ENCODE measurements at places on chromosomes 16 and 17.

DNA sequence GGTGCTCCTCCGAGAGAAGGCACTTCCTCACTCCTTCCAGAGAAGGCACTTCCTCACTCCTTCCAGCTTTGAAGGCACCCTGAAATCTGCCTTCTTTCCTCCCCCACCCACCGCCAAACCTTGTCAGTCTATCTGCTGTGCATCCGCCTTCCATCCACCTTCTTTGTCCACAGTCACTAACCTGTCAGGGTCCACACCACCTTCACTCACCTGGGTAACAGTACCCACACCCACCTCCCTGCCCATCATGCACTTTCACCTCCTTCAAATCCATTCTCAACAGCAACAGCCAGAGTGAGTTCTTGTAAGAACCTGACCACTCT lies 5.2 kb downstream of the CCDC102A start:
- no peak for DNase-seq

DNA sequence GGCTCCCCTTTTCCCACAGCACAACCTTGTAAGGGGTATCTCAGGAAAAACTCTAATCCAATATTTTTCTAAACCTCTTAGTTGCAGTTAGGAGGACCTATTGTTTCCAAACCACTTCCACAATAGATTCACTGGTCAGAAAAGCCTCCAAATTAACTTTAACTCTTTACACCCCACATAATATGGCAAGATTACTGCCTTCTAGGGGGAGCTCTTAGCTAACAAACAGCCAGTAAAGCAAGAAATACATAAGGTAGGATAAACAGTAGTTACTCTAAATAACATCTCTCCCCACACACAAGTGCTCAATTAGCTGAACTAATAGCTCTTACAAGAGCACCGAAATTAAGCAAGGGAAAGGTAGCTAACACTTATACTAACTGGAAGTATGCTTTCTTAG lies 192.1 kb upstream of the KIF2B start:
- DNase-seq, result no peak

GRCh38 chr17:73389411-73389810 lies 77.6 kb upstream of the CDC42EP4 start:
- DNase-seq, result no peak

GRCh38 chr17:60161598-60162330 lies 12.0 kb downstream of the CA4 start:
- DNase-seq, result no peak

DNA sequence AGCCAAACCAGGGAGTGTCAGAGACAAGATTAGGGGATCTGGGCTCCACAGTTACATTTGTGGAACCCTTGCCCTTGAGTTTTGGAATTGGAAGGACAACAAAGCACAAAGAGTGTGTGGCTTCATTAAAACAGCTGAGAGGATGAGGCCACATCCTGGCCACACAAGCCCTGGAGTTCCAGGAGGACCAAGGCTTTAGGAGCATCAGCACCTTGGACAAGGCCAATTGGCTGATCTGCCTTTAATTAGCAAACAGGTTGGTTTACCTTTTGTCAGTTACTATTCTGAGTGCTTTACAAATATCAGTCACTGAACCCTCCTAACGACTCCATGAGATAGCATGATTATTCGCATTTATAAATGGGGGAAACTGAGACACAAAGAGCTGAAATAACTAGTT lies 54.7 kb downstream of the SLC6A2 start:
- no peak for DNase-seq

DNA sequence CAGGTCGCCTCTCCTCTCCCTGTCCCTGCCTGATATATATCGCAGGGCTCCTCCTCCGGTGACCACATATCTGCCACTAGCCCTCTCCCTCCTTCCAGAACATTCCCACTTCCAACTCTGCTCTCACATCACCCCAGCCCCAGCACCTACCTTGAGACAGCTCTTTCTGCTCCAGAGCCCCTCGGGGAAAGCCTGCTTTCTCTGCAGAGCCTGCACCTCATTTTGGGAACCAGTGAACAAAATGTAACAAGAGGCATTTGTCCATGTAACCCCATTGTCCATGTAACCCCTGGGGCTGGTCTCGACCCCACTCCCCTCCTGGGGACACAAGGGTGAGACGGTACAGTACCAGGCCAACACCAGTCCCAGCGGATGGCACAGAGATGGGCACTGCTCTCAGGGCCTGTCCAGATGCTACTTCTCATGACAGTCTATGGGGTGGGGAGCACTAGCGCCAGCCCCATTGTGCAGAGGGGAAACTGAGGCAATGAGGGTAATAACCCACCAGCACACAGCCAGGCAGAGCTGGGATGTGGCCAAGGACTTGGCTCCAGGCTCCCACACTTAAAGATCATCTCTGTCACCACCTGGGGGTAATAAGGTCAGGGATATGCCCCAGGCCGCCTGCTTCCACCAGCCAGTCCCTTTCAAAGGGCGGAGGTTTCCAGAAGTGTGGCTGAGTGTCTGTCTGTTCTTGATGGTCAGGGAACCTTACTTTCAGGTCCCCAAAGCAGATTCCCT lies 42.9 kb downstream of the TBC1D16 start:
- no peak for DNase-seq

DNA sequence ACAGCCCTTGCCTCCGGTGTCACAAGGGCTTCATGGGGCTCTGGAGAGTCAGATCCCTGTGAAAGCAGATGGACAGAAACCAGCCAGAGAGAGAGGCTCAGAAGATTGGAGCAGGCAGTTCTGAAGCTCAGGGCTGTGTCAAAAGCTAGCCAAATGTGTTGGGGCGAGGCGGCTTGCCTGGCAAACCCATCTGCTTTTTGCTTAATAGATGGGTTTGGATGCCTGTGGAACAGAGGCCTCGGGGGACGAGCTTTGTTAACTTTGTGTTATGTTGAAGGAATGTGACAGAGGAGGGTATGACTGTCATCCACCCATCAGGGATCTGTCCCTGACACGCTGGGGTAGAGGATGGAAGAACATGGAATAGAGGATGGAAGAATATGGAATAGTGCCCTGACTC lies 21.0 kb upstream of the SLC12A3 start:
- no peak for DNase-seq

DNA sequence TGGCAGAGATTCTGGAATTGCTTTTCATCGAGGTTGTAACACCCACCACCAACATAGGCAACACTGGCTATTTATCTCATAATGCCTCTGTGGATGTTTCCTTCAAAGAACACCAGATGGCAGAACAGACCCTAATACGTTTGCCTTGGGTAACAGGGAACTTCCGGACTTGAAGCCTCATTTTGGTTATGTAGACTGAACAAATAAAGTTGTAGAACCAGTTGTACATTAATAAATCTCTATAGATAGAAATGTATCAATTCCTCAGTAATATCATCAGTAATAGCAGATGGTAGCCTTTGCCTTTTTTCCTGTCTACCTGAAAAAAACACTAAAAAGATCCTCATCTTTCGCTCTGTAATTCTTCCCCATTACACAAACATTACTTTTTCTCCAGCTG lies 25.9 kb upstream of the APOH start:
- DNase-seq, result peak; percentile 26

GRCh38 chr17:61404913-61405685 lies 5.5 kb downstream of the TBX2 start:
- DNase-seq, result no peak

DNA sequence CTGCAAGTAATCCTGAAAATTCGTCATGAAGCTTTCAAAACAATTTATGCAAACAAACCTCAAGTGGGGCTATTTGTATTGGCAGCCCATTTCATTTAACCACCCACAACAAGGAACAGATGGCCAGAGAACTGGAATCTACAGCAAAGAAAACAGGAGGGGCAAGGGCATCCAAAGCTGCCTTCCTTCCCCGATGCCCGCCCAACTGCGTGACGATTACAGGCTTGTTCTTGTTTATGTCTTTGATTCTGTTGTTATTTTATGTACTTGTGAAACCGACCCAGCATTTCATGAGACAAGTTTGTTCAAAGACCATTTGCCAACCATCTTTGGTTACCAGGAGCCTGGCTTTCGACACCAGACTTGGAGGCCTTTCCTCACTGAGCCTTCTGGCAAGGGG lies 59.1 kb upstream of the IRX6 start:
- DNase-seq, result no peak

- DNase-seq, result peak; percentile 60
Observed at GRCh38 chr17:78708510-78708973, 73.5 kb downstream of the CYTH1 start.

DNA sequence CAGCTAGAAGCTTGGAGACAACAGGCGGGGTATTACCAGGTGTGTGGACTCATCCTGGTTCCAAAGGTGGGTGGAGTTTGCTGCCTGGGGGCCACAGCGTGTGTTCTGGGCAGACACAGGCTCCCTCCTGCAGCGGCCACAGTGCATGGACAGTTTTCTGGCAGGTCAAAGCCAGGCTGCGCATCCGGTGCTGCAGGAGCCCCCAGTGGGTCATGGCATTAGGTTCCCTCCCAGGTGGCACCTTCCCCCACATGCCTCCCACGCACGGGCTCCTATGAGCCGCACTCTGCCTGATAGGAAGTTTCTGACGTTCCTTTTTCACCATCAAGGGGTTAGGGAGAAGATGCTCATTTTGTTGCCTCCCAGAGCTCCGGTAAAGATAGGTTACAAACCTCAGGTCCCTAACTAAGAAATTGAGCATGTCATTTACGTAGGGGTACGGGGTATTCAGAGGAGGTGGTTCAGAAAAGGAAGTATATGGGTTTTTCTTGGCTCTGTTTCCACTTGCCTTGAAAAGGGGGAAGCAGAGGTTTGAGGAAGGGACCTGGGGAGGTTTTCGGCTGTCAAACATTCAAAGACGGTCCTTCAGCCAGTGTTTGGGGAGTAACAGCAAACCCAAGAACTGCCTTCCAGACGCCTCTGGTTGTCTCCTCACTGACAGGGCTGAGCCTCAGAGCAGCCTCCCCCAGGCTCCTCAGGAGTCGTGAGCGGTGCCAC lies 32.7 kb upstream of the NAT9 start:
- no peak for DNase-seq

DNA sequence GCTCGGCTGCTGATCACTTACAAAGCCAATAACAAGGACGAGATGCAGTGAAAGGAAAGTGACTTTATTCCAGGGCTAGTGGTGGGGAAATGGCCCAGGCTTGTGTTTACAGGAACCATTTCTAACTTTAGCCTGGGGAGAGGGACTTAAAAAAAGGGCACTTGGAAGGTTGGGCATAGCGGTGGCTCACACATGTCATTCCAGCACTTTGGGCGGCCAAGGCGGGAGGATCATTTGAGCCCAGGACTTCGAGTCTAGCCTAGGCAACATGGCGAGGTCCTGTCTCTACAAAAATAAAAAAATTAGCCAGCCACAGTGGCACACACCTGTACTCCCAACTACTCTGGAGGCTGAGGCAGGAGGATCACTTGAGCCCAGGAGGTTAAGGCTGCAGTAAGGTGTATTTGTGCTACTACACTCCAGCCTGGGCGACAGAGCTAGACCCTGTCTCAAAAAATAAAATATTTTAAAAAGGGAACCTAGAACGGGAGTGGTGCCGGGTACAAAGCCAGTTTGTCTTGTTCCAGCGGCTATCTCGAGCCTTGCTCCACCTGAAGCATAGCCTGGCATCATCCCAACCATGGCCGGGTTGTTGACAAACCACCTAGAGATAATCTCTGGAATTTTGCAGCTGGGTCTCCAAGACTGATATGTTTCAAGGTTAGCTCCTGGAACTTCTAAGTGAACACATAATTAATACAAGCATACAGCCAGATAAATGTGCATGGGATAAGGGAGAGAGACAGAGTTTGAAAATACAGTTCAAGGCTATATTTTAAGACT lies 5.7 kb upstream of the TVP23A start:
- no peak for DNase-seq

- no peak for DNase-seq
Observed at GRCh38 chr17:57506774-57507127, 238.3 kb downstream of the CCDC182 start.

Data from stimulated activated CD4-positive, alpha-beta T cell treated with anti-CD3 and anti-CD28 coated beads, Interleukin-4, amount 100 ng/mL, for 4 hours (primary cell).